ENCODE measurements at places on chromosomes 13 and 19.

DNA sequence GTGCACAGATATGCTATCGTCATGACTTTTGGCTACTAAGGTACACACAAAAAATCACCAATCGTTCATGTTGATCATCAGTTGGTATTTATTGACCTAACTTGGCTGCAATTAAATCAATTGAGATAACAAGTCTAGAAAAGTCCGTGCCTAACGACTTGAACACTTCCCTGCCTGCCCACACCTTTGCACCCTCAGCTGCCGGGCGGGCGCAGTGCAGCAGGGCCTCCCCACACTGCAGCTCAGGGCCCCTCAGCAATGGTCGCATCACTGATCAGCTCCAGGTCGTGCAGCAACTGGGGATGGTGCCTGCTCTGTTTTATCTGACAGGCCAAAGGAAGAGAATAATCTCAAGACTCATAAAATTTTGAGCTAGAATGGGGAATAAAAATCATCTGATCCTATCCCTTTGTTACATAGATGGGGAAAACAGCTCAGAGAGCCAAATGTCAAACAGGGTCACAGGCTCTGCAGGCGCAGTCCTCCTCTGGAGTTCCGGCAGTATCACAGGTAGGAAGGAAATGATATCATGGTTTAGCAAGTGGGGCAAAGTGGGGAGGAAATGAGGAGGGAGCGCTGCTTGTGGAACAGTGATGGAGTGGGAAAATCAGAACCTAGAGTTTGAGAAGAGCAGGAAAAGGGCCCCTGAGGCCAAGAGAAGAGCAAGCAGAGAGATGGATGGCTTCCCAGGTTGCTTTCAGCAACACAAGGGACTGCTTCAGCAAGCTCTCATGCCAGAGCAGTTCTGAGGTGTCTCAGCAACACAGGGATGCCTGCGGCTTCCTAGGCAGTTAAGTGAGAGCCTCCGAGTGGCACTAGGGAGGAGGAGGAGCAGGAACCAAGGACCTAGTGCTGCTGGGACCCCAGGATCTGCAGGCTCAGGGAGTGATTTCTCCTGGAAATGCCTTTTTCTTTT is 57.5 kb downstream of the SLC7A1 start:
- DNase-seq = no peak

DNA sequence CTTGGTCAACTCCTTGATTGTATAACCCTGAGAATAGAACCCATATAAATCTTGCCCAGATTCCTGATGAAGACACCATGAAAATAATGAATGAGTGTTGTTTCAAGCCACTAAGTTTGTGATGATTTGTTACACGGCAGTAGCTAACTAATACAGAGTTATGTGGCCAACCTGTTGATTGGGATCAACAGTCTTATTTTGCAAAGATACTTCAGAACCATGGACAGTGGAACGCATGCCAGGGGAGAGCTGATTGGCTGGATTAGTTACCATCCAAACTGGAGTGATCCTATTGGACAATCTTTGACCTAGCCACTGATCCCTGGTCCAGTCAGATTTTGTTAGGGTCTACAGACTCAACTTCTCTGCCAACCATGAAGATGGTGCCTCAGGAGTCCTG is 26.6 kb downstream of the CD70 start:
- no peak for DNase-seq

- no peak for DNase-seq
Measured at GRCh38 chr13:56201834-56202233, 938.9 kb upstream of the PRR20A start.

- DNase-seq = no peak
Measured at GRCh38 chr13:41244556-41244955, 18.8 kb downstream of the MTRF1 start.

GRCh38 chr13:84994582-84994981 is 804.6 kb downstream of the SLITRK6 start:
- no peak for DNase-seq

DNA sequence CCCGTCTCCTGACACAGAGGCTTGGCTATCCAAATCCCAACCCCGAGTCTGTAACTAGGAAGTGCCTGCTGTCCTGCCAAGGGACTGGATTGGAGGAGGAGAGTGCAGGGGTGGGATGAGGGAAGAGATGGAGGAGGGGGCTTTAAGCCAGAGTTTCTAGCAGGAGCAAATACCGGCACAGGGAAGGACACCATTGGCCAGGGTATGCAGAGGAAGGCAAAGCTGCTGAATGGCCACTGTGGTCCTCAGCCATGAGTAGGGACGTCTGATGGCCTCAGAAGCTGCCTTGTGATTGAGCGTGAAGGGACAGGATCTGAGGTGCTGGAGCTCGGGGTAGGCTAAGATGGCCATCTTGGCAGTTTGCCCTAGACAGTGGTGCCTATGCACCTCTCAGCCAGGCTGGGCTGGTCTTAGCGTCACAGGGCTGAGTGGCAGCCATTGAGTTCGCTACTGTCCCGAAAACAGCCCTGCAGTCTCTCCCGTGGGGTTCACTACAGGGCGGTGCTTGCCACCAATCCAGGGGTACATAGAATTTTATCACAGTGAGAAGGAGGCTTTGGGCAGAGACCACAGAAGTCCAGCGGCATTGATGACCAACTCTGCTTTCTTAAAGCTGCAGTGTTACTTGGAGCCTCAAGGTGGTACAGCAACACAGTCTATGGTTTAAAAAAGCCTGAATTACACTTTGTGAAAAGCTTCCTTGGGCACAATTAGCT is 61.8 kb downstream of the AKAP11 start:
- no peak for DNase-seq

GRCh38 chr19:6358003-6358402 is 3.3 kb upstream of the CLPP start:
- DNase-seq = no peak

Data from SIG-M5 (cell line).